ENCODE measurements at places on chromosomes 16 and 17. TPM values are rescaled to one million over a fixed set of nuclear protein-coding genes. Genes with fewer than 3 reads are reported as not detected.
A peak's percentile ranks its signal among the peaks of the same experiment; 100 is the strongest.

EPOP gene
- total RNA-seq = 7.8 TPM

TMC7 gene
- not detected for total RNA-seq

DNA sequence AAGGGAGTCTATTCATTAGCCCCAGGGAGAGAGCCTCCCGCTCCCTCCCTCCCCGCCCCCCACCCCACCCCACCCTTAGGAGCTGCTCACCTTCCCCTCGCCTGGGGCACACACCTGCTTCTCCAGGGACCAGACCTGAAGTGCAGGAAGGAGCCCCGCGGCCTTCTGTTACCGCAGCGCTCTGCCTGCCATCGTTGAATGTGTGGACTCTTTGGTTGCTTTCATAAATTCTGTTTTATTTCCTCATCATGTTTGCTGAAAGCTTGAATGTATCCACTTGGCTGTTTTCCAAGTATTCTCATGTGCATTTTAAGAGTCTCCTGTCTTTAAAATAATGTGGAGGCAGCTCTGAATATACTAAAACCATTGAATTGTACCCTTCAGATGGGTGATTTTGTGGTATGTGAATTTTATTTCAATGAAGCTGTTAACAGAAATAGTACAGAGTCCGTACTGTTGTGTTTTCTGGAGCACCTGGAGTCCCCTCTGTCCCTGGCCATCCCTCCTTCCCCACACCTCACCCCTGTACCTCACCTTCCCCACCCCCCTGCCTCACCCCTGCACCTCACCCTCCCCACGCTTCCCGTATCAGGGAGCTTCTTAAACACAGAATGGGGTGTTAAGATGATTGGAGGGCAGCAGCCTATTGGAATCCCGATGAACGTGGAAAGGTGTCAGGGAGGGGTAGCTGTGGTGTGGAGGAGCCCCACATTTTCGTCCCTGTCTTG is 25.5 kb downstream of the RAB11FIP3 start:
- no peak overlapping the region for H3K4me3 ChIP-seq
- no peak overlapping the region for H3K27ac ChIP-seq
- no peaks in the 10 kb centered on the region for H3K36me3 ChIP-seq
- peaks cover 6% of the 10 kb centered on the region for H3K4me1 ChIP-seq

PYY gene
- not detected for total RNA-seq

QRICH2 gene
- 3.6 TPM for total RNA-seq

DNA sequence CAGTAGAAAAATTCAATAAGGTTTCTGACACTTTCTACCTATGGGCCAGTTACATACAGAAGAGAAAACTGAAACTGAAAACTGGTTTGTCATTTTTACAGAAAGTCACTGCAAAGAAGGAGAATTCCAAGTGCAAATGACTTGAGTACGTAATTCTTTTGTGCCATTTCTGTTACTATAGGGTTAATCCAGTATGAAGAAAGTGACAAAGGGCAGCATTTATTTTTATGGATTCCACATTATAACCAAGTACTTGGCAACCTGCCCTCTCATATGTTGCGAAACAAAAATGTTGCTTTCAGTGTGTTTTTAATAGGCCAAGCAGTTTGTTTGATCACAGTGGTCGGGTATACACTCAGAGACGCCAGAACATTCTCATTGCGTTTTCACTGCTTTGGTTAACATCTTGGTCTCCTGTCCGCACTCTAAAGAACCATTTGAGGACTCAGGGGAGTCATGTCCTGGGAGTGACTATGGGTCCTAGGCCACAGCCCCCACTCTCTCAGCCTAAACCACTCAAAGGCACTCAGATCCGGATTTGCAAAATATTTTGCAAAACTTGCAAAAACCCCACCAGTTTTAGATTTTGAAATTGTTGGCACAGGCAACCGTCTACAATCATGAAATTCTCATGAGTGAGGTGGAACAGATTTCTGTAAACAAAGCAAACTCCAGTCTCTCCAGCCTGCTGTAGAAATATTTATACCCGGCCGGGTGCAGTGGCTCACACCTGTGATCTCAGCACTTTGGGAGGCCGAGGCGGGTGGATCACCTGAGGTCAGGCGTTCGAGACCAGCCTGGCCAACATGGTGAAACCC is 15.4 kb upstream of the HELZ start:
- H3K4me3 ChIP-seq = no peak overlapping the region
- no peaks in the 10 kb centered on the region for H3K27me3 ChIP-seq
- H3K27ac ChIP-seq = no peak overlapping the region
- H3K36me3 ChIP-seq = peaks cover 3% of the 10 kb centered on the region
- peaks cover 45% of the 10 kb centered on the region for H3K4me1 ChIP-seq
- DNase-seq = no peak

GRCh38 chr17:77212833-77213777 is 72.3 kb downstream of the SEC14L1 start:
- peaks cover 40% of the 10 kb centered on the region for H3K36me3 ChIP-seq
- H3K4me1 ChIP-seq = no peaks in the 10 kb centered on the region
- H3K27ac ChIP-seq = no peak overlapping the region

C16orf86 gene
- 4.8 TPM for total RNA-seq

MRPL12 gene
- 52.7 TPM for total RNA-seq

PIRT gene
- total RNA-seq = not detected

GRCh38 chr16:15517743-15518377 is 83.5 kb downstream of the BMERB1 start:
- DNase-seq = no peak
- H3K4me3 ChIP-seq = no peak overlapping the region
- peaks cover 10% of the 10 kb centered on the region for H3K4me1 ChIP-seq

DNA sequence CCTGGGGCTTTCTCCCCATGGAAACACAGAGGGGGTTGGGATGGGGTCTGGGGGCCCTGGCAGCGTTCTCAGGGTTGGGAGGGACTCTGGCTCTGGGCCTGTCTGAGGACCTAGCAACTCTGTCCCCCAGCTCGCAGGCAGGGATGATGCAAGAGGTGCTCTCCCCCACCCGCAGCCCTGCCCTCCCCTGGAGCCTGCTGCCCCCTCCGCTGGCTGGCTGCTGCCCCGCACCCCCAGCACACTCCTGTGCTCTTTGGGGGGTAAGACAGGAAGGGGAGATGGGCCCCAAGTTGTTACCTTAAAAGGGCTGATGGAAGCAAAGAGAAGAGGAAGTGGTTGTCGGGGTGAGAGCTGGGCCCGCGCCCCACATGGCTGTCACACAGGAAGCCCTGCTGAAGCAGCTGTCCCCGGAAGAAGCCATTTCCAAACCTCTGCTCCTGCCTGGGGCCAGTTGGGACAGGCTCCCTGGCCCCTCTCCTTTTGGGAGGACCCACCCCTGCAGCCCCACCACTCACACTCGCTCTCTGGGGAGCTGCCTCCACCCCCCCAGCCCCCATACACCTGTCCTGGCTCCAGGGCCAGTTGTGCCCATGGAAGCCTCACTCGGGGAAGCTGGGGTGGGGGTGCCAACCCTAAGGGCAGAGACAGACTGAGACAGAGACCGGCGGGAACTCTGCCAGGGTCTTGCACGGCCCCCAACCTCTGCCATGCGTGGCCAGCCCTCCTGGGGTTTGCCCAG is 2.5 kb downstream of the CORO1A start:
- H3K36me3 ChIP-seq = peaks cover 44% of the 10 kb centered on the region
- peaks cover 25% of the 10 kb centered on the region for H3K4me1 ChIP-seq
- H3K27ac ChIP-seq = peak overlapping the region; percentile 97
- DNase-seq = peak; percentile 93

SDK2 gene
- 10.5 TPM for total RNA-seq

- no peak for DNase-seq
- H3K4me1 ChIP-seq = no peaks in the 10 kb centered on the region
- H3K4me3 ChIP-seq = no peak overlapping the region
- peaks cover 2% of the 10 kb centered on the region for H3K27me3 ChIP-seq
- H3K36me3 ChIP-seq = no peaks in the 10 kb centered on the region
Observed at GRCh38 chr16:72262711-72263110, 90.8 kb upstream of the PMFBP1 start.

DNA sequence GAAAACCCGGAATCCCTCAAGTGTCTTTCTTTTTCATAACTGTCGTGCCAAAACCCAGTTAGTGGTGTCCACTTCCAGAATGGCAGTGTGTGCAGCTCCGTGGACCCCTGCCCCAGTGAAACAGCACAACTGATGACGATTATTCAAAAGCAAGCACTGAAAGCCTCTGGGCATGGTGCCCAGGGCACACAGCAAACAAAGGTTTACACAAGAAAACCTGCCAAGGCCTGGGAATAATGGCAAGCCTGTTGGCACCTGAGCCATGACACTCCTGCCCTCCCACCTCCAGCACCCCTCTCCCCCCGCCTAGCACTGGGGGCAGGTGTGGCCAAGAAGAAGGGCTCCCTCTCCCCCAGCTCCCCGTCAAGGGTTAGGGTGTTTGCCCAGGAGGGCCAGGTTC is 2.8 kb downstream of the PKMYT1 start:
- no peak overlapping the region for H3K27ac ChIP-seq
- peaks cover 10% of the 10 kb centered on the region for H3K36me3 ChIP-seq
- no peak for DNase-seq
- H3K4me1 ChIP-seq = peaks cover 39% of the 10 kb centered on the region
- H3K4me3 ChIP-seq = no peak overlapping the region

GRCh38 chr16:1579214-1579613 is 32.7 kb downstream of the IFT140 start:
- no peaks in the 10 kb centered on the region for H3K27me3 ChIP-seq
- no peaks in the 10 kb centered on the region for H3K4me1 ChIP-seq
- no peaks in the 10 kb centered on the region for H3K36me3 ChIP-seq
- DNase-seq = peak; percentile 28
- no peak overlapping the region for H3K27ac ChIP-seq

GRCh38 chr17:76532072-76532651 is 5.3 kb downstream of the CYGB start:
- DNase-seq = no peak
- peaks cover 15% of the 10 kb centered on the region for H3K4me1 ChIP-seq
- peaks cover 16% of the 10 kb centered on the region for H3K27me3 ChIP-seq
- H3K4me3 ChIP-seq = no peak overlapping the region
- no peaks in the 10 kb centered on the region for H3K36me3 ChIP-seq
- no peak overlapping the region for H3K27ac ChIP-seq

DNA sequence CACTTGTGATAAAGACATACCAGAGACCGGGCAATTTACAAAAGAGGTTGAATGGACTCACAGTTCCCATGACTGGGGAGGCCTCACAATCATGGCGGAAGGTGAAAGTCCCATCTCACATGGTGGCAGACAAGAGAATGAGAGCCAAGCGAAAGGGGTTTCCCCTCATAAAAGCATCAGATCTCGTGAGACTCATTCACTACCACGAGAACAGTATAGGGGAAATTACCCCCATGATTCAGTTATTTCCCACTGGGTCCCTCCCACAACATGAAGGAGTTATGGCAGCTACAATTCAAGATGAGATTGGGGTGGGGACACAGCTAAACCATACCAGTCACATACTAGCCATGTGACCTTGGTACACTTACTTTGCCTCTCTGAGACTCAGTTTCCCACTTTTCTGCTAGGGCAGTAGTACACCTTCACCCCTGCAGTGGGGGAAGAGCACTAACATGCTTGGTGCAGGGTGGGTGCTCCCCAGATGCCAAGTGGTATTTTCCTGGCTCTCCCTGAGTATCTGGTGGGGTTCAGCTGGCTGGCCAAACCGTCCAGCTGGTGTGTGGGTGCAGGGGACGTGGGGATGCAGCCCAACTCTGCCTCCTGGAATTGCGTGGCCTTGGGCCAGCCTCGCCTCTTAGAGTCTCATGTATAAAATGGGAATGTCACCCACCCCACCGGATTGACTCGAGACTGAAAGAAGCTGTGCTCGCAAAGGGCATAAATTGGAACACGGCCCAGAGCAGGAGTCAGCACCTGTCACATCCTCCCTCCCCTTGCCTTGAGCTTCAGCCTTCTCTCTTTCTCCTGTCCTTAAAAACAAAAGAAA is 364.1 kb downstream of the CPPED1 start:
- H3K4me1 ChIP-seq = no peaks in the 10 kb centered on the region
- DNase-seq = no peak
- no peak overlapping the region for H3K27ac ChIP-seq
- peaks cover 2% of the 10 kb centered on the region for H3K36me3 ChIP-seq

Measured in activated CD4-positive, alpha-beta T cell treated with anti-CD3 and anti-CD28 coated beads, Interleukin-2, amount 10 ng/mL, durations not matched to agents 7 days and 5 days (primary cell).